ENCODE measurements at places on chromosomes 11 and 22.

DNA sequence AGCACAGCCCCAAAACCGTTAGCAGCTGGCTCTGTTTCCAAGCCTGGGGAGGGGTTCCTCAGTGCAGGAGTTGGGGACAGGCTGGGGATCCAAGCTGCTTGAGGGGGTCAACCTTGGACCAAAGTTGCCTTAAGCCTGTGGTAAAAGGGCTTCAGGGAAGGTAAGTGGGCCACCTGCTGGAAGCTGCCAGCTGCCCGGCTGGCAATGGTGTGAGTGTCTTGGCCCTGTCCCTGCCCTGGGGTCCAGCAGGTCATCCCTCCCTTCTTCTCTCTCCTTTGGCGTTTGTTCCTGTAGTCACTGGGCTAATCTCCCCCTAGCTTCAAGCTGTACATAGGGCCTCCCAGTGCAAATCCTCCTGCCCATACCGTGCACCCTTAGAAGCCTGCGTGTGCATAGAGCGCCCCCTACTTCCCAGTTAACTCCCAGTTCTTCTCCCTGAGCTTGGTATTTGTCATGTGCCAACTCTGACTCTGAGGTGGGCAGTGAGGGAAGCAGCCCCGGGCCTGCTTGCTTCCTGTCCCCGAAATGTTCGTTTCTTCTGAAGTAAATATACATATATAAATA, 4.4 kb downstream of the TMEM258 start:
- DNase-seq, result peak; percentile 38

DNA sequence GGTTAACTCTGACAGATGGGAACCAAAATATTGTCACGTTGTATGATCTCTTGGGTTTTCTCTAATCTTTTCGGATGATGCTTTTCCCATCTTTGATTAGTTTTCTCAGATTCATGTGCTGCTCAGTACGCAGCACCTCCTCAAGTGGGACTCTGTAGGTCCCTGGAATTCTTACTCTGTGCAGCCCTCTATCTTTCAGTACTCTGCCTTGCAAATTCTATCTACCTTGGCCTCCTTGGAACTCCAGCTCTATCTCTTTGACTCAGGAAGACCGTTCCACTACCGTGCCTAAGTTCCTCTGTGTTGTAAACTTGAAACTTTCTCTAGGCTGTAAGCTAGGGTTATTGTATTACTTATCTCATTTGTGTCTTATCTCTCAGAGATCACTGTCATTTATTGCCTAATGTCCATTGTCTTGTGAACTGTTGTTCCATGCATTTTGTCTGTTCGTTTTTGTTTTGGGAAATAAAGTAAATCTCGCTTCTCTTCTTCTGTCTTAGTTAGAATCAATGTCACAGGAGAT, 20.1 kb upstream of the CHORDC1 start:
- DNase-seq, result no peak

GRCh38 chr22:17228725-17229126, 9.5 kb upstream of the ADA2 start:
- DNase-seq, result no peak

DNA sequence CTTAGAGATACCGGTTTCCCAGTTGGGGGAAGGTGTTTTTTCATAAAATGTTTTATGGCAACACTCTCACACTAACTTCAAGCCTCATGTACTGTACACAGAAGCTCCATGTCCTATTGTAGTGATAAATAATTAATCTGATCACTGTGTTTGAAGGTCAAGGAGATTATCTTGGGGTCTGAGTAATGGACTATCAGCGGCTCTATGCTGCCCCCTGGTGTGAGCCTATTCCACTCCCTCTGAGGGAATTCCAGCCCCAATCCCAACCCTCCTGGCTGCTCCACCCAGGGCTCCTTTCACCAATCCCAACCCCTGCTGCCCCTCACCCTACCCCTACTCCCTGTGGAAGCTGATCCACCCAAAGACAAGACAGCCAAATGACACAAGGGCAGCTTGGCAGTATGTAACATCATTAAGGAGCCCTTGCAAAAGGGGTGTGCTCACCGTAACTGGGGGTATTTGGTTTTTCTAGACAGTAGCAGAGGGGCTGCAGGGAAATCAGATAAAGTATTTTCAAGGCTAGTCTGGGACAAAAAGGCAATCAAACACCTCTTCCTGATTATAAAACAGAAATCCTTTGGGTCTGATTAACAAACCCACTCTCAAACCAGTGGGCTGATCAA, 22.3 kb downstream of the HPS4 start:
- DNase-seq, result peak; percentile 59

DNA sequence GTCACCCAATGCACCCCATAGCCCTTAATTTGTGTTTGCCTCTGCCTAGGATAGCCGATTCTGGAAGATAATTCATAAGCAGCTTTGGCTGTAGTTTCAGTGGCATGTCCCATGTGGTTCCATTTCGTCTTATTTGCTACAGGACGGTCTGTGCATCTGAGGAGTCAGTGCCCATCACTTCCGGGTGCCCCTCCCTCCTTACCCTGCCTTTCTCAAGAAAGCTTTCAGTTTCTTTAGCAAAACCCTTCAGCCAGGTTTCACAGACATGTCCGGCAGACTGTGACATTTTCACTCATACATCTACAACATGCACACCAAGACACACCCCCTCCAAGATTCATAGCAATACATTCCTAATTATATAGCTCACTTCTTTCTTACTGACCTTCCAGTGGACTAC, 14.3 kb downstream of the TP53AIP1 start:
- DNase-seq, result no peak

- no peak for DNase-seq
These were observed 429.6 kb downstream of the METTL15 start for GRCh38 chr11:28537822-28538221.

GRCh38 chr22:47161631-47162030, 399.2 kb downstream of the TBC1D22A start:
- no peak for DNase-seq

- DNase-seq, result no peak
These were observed 379.3 kb downstream of the INSC start for GRCh38 chr11:15493921-15494620.

DNA sequence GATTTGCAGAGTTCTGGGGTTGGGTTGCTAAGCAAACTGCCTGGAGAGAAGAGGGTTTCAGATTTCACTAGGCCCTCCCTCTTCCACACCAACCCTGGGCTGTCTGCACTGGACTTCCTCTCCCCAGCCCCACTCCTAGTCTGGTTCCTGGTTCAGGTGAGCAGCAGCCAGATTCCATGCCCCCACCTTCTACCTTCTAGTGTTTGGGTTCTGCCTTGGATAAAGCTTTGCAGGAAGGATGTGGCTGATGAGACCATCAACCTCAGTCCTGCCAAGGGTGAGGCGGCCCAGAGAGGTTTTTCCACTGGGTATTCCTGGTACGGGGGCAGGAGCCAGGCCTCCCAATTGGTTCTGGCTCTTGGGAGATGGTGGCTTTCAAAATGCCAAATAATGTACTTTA, 68.3 kb downstream of the BCR start:
- DNase-seq, result no peak

- DNase-seq, result no peak
These were observed 15.0 kb upstream of the SLC39A13 start for GRCh38 chr11:47393163-47394049.

- no peak for DNase-seq
These were observed 788 bp downstream of the LIN7C start for GRCh38 chr11:27505781-27506180.

DNA sequence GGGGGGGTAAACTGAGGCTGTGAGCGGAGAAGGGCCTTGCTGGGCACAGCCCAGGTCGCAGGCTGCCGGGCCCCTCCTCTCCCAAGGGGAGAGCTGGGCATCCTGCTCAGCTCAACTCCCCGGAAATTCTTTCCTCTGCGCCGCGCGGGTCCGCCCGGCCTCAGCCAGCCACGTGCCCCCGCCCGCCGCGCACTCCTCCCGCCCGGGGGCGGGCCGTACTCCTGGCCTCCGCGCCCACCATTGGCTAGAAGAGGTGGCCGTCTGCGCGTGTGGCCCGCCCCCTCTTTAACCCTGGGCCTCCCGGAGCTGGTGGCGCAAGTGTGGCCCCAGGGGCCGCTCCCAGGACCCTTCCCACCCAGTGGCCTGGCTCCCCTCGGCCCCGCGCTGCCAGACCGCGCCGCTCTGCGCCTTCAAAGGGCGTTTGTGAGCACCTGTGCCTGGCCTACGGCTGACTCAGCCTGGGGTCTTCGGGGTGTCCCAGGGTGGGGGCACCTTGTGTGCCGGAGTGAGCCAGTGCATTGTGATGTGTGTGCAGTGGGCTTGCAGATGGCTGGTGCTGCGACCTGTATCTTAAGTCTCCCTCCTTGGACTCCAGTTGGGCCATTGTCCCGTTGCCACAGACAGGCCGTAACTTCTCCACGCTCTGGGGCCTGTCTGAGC, 2.0 kb downstream of the MRGPRF start:
- no peak for DNase-seq

GRCh38 chr11:74685338-74685737, 45.9 kb downstream of the CHRDL2 start:
- DNase-seq, result no peak

GRCh38 chr11:120044011-120044675, 93.8 kb downstream of the TRIM29 start:
- DNase-seq, result no peak

DNA sequence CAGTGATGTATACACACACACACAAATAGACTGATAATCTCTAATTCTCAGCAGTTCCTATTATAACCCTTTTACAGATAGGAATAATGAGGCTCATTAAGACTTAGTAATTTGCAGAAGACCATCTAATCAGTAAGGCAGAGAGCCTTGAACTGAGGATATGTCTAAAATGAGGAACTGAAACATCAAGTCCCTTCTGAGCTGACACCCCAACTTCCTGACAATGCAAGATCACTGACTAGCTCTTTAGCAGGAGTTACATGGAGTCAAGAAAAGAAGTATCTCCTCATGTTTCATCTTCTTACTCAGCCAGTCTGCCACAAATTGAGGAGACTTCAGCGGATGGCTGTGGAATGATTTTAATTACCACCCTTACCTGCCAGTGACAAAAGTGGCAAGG, 193.0 kb downstream of the MSANTD4 start:
- DNase-seq, result no peak

DNA sequence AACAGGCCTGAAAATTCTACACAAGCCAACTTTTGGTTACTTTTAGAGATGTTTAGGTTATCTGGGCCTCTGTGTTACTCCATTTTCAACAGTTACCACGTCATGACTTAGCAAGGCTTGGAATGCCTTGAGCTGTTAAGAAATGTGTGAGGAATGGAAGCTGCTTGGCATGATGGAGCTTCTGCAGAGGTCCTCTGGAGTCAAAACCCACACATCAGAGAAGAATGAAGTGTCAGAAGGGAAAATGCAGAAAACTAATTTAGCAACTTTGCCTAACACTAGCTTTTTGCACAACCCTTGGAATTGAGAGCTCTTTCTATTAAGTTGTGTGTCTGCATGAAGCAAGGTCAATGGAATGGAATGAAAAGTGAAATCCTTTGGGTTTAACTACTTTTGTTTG, 27.4 kb downstream of the FAT3 start:
- DNase-seq, result no peak

DNA sequence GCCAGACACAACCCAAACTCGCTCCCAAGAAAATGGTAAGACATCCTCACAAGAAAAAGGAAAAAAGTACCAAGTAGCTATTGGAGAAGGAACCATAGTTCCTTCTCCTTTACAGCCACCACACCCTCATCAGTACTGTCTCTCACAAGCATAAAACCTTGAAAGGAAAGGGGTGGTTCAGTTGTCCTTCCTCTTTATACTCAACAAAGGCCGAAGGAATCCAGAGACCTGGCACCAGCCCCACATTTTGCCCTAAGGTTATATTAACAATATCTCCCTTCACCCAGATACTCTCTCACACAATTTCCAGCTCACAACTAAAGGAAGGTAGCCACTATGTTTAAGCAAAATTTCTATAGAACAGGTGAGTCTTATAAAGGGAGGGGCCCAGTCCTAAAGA, 8.5 kb downstream of the FHIP1B start:
- DNase-seq, result no peak

DNA sequence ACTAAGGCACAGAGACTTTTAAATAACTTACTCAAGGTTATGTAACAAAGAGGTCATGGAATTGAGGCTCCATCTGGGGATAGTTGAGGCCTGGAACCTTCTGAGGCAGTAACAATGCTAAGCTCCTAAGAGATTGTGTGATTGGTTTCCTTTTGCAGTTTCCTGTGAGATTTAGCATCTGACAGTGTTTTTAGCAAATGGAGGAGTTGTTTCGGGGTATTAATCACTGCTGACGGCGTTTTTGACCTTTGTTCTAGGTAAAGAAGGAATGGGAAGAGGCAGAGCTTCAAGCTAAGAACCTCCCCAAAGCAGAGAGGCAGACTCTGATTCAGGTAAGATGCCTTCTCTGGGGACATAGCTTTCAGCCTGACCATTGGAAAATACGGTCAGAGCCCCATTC, 32.1 kb upstream of the ST14 start:
- no peak for DNase-seq

GRCh38 chr22:19612866-19613572, 88.8 kb upstream of the CLDN5 start:
- DNase-seq, result no peak

DNA sequence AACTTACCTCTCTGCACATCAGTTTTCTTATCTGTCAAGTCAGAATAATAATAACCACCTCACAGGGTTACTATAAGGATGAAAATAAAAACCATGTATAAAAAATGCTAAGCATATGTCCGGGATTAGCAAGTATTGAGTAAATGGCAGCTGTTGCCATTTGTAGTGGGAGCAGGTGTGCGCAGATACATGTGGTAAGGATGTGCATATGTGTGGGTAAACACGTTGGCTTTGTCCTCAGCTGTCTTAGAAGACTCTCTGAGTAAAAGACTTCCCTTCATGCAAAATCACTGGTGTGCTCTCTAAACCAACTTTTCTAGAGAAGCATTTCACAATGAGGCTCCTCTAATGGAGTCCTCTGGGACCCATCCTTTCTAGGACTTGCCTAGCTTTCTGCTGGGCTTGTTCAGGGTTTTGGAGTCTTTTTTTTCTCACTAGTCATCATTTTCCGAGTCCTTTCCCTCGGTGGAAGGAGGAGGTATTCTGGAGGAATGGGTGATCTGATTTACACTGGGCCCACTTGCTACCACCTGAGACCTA, 62.4 kb downstream of the NELL1 start:
- no peak for DNase-seq
